ENCODE measurements at places on chromosomes 12 and 14. TPM values are rescaled to one million over a fixed set of nuclear protein-coding genes. Genes with fewer than 3 reads are reported as not detected.

The PKP2 gene
- 56.0 TPM for total RNA-seq

The CEBPE gene
- not detected for total RNA-seq

The DAAM1 gene
- 49.9 TPM for total RNA-seq

The GRIP1 gene
- 22.1 TPM for total RNA-seq

The PLXNC1 gene
- total RNA-seq, result 0.50 TPM

The STXBP6 gene
- total RNA-seq, result not detected

The OR4E2 gene
- total RNA-seq, result not detected

The TM9SF1 gene
- 65.7 TPM for total RNA-seq

The NFATC4 gene
- total RNA-seq, result 9.5 TPM

The AMN gene
- total RNA-seq, result 2.0 TPM

The SBNO1 gene
- 36.6 TPM for total RNA-seq

The ANGEL1 gene
- total RNA-seq, result 13.2 TPM

The PAPLN gene
- total RNA-seq, result 3.1 TPM

The LRFN5 gene
- total RNA-seq, result not detected

The PLA2G1B gene
- not detected for total RNA-seq

The CELA1 gene
- not detected for total RNA-seq

The TAS2R8 gene
- total RNA-seq, result not detected

The RSRC2 gene
- 37.6 TPM for total RNA-seq
